ELR (cell line): ENCODE measurements at places on chromosomes 3 and 15.

- DNase-seq: no peak
These were observed 6.4 kb downstream of the MAP6D1 start for GRCh38 chr3:183818706-183819624.

DNA sequence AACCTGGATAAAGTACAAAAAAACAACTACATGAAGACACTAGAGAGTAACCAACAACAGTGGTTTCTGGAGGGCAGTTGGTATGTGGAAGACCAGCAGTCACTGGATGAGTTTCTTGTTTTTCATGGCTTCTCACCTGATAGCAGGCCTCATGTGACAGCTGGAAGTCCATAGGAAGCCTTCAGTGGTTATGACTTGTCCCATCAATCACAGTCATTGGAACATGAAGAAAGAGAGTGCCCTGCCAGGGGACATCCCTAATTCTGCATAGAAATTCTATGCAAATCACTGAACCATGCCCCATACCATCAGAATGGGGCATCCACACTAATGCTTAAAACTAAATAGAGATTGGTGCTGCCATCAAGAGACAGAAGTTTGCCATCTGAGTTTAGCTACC lies 81.6 kb downstream of the AKAP13 start:
- DNase-seq: no peak

- DNase-seq: no peak
These were observed 28.6 kb downstream of the ABTB1 start for GRCh38 chr3:127701280-127701911.

- DNase-seq: peak; percentile 66
These were observed 3.5 kb upstream of the COL8A1 start for GRCh38 chr3:99634881-99635280.

DNA sequence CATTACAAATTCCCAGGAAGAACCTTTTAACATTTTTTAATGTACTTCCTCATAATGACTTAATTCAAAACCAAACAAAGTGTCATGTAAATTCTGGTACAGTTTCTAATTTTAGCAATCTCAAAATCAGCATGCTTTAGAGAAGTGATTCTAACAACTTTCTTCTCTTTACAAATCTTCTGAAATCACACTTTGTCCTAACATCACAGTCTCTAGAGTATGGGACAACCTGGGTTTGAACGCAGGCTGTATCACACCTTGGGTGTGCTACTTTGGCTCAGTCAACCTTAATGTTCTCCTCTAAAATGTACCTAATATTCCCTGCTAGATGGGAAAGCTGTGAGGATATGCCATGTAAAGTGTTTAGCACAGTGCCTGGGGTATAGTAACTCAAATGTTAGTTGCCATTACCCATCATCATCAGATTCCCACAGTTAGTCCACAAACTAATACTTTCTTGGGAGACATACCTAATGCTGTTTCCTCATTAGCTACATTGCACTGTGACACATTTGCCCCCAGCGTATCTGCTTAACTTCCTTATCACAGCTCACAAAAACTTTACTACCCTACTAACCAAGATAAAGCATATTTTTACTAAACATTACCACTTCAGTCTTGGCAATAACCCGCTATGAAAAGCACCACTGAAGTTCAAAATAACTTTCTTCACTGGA lies 3.1 kb downstream of the TSPAN3 start:
- DNase-seq: no peak

GRCh38 chr3:102353148-102353547 lies 81.7 kb upstream of the ZPLD1 start:
- no peak for DNase-seq

DNA sequence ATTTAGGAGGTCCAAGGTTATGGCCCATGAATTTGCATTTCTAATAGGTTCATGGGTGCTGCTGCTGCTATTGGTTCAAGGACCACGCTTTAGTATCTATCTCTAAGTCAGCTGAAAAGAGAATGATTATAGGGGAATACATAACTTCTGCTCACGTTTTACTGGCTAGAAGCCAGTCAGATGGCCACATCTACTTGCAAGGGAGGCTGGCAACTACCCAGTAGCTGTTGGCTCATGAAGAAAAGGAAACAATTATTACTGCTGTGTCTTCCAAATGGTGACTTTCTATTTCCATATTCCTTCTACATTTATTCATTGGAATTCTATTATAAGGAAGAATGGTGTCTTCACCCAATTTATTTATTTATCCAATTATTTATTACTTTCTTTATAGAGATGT lies 54.2 kb downstream of the SLC25A36 start:
- DNase-seq: no peak

DNA sequence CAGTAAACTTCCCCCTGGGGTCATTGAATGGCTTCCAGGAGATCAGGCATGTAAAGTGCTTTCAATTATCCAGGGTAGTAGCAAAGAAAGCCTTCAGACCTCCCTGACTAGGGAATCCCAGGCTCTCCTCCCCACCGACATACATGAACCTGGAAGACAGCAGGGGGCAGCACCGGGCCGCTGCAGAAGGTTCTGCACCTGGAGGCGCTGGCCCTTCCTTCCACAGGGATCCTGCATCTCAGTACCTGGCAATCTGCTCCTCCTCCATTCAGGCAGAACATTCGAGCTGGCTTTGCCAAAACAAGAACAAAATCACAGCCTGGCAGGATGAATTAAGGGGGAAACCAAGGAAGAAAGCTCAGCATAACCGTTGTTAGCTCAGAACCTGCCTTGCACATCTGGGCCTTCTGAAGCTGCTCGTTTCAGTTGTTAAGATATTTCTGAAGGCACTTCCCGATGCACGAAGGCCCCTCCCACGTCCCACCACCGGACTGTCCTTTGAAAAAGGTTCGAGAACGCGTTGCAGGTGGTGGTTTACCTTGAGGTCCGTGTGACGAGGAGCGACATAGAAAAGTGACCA lies 237.7 kb downstream of the SLCO3A1 start:
- peak; percentile 3 for DNase-seq

DNA sequence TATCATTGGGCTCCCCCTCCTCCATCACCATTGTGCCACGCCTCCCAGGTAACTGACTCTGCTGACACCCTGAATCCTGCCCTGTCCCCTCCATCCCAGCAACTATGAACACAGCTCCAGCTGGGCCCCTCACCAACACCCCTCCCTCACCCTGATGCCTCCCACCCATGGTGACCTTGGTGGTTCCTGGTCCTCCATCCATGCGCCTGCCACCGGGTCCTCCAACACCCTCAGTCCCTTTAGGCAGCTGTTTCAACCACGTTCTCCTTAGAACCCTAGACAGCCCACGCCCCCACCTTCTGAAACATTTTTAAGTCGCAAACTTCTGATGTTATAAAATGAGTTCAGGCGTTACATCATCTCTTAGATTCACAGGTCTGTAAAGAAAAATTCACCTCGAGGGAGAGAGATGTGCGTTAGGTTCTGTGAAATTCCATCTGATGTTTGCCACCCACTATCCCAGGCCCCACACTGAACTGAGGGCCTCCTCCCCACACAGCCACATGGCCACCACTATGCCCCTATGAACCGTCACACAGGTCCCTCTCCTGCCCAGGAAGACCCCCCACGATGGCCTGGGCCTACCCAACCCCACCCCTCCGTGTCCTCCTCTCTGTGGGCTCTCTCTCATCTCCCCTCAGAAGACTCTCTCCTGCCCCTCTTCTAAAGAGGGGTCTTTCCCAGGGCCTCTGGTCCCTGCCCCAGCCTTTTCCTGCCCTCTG lies 29.8 kb downstream of the PCSK6 start:
- DNase-seq: no peak

DNA sequence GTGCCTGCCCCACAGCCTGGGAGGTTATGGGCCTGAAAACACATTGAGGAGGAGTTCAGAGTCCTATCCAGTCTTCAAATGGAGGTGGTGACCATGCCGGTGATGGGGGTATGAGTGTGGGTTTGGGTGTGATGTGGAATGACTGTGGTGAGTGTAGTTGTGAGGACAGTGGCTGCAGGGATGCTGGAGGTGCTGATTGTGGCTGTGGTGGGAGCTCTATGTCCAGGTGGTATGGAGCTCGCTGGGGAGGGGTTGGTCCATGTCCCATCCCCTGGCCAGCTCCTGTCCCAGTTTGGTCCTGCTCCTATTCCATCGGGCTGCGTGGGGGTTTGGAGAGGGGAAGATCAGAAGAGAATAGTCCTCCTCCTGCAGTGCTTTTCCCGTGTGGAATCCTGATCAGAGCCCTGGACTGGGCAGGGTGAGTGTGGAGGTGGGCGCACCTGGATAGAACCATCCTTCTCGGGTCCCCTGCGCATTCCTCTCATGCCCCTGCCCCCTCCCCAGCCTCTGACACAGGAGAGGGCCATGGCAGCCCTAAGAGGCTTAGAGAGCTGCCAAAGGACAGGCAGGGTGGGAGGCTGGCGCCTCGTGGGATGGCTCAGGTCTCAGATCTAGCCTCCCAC lies 23.0 kb upstream of the GOLGA6C start:
- DNase-seq: no peak

- no peak for DNase-seq
These were observed 83.3 kb downstream of the MCTP2 start for GRCh38 chr15:94314639-94315038.
